ENCODE measurements at places on chromosomes 12 and 14. TPM values are rescaled to one million over a fixed set of nuclear protein-coding genes. Genes with fewer than 3 reads are reported as not detected.

The CLEC4D gene
- total RNA-seq, result not detected

The FAIM2 gene
- total RNA-seq, result not detected

The DPY19L2 gene
- total RNA-seq, result 2.4 TPM

The POTEM gene
- total RNA-seq, result 0.10 TPM

The AICDA gene
- total RNA-seq, result not detected

The DHRS2 gene
- 5,493 TPM for total RNA-seq

The IL23A gene
- total RNA-seq, result 0.43 TPM

The WNT5B gene
- total RNA-seq, result 29.2 TPM

The FOXG1 gene
- not detected for total RNA-seq
